GM18507 (cell line): ENCODE measurements at places on chromosomes 6 and 20.

GRCh38 chr20:62571669-62572344 is 70.5 kb upstream of the SLCO4A1 start:
- DNase-seq: peak; percentile 30

DNA sequence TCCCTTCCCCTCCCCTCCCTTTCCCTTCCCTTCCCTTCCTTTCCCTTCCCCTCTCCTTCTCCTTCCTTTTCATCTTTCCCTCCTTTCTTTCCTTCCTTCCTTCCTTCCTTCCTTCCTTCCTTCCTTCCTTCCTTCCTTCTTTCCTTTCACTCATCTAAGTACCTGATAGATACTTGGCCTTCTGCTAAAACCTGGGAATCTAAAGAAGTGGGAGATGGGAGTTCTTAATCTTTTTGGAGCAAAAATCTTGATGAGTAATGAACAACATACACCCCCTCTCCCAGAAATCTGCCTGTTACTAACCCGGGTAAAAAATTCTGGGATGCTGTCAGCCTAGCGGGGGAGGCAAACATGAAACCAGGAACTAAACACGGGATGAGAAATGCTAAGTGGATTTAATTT is 100.7 kb downstream of the VEGFA start:
- no peak for DNase-seq

DNA sequence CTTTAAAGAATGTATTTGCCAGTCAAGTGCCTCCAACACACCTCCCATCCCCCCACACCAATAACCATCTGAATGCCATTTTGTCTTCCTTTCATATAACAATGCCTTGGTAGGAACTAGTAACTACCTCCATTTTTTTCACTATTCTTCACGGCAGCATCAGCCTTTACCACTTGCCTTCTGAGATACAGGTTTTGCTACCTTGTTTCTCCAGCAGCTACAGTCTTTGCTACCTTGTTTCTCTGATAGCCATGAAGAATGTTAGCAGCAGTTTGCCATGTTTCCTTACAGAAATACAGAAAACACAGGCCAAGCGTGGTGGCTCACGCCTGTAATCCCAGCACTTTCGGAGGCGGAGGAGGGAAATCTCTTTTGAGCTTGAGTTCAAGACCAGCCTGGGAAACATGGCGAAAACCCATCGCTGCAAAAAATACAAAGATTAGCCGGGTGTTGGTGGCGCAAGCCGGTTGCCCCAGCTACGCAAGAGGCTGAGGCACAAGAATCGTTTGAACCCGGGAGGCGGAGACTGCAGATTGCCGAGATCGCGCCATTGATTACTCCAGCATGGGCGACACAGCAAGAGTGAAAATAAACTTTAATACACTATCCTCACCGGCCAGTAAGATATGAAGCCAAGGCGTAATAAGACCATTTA is 100.9 kb downstream of the HFE start:
- DNase-seq: no peak

DNA sequence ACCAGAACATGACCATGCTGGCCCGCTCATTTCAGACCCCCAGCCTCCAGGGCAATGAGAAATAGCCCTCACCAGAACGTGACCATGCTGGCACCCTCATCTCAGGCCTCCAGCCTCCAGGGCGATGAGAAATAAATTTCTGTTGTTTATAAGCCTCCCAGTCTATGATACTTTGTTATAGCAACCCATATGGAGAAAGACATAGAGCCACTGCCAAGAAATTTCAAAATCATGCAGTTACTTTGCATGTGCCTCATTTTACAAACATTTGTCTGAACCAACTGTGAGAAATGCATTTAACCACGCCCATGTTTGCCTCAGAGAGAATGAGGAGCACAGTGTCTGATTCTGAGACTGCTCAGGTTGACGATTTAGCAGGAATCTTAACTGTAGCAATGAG is 15.5 kb downstream of the CYP39A1 start:
- DNase-seq: no peak

- DNase-seq: no peak
These were observed 614.2 kb upstream of the CITED2 start for GRCh38 chr6:139988685-139989084.

- no peak for DNase-seq
These were observed 44.9 kb downstream of the SNAP25 start for GRCh38 chr20:10263385-10264165.

DNA sequence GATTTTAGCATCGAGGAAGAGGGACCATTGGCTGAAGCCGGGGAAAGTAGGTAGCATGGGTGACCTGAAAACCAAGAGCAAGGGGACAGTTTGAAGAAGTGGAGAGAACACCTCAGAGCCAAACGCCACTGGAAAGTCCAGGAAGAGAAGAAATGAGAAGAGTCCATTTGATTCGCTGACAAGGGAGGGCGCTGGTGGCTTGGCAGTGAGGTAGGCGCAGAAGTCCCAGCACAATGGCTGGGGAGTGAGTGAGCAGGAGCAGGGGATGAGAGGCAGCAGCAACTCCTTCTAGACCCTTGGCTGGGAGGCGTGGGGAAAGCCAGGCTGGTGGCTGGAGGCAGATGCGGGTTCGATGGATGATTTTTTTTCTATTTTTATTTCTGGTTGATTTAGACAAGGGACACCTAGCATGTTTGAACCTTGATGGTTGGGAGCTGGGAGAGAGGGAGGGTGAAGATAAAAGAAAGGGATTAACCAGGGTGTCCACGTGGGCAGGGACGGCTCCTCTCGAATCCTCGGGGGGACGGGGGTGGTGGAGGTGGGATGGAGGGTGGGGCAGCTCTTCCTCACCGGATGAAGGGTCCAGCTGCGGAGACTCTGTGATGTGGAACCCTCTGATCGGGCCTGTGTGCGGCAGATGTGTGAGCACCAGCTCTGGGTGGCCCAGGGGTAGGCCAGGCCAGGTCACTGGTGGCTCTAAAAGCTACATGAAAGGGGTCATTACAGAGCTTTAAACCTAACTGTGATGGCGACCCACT is 164.2 kb downstream of the NFATC2 start:
- DNase-seq: no peak

- DNase-seq: no peak
These were observed 130.9 kb downstream of the FOXA2 start for GRCh38 chr20:22453244-22454080.

GRCh38 chr20:56467968-56468315 is 485 bp upstream of the RTF2 start:
- no peak for DNase-seq

GRCh38 chr6:24861934-24862333 is 63.2 kb upstream of the ARMH2 start:
- DNase-seq: peak; percentile 33

GRCh38 chr6:155955038-155955437 is 499.4 kb upstream of the NOX3 start:
- DNase-seq: no peak

GRCh38 chr6:158496700-158497099 is 63.2 kb upstream of the TMEM181 start:
- no peak for DNase-seq

GRCh38 chr20:9363673-9364072 is 150.7 kb upstream of the LAMP5 start:
- DNase-seq: no peak

DNA sequence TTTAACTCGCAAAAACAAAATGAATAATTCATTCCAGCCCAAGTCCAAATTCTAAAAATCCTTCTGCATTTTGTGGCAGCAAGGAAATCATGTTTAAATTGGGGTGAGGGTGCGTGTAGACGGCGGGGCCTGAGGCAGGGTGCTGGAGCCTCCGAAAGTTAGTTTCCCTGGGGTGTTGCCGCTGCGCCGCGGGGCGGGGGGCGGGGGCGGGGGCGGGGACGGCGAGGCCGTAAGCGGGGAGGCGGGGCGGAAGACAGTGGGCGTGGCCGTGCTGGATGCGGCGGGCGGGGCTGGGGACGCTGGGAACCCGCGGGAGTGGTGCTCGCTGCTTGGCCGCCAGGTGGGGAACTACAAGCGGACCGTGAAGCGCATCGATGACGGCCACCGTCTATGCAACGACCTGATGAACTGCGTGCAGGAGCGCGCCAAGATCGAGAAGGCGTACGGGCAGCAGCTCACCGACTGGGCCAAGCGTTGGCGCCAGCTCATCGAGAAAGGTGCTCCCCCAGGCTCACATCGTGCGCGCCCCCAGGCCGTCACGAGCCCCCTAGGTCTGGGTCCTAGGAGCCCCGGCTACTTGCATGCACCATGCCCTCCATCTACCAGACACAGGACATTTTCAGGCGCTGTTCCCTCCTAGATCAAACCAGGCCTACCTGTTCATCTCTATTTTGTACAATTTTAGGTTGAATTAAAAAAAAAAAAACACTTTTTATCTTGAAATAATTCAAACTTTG is 29.0 kb downstream of the SPDEF start:
- peak; percentile 98 for DNase-seq

GRCh38 chr6:77844822-77845221 is 192.0 kb downstream of the MEI4 start:
- DNase-seq: no peak

GRCh38 chr6:146884728-146885127 is 286.0 kb downstream of the ADGB start:
- no peak for DNase-seq

GRCh38 chr6:79494841-79495240 is 42.4 kb downstream of the LCA5 start:
- DNase-seq: no peak

- DNase-seq: no peak
These were observed 292.6 kb upstream of the MARCKS start for GRCh38 chr6:113564371-113565171.

DNA sequence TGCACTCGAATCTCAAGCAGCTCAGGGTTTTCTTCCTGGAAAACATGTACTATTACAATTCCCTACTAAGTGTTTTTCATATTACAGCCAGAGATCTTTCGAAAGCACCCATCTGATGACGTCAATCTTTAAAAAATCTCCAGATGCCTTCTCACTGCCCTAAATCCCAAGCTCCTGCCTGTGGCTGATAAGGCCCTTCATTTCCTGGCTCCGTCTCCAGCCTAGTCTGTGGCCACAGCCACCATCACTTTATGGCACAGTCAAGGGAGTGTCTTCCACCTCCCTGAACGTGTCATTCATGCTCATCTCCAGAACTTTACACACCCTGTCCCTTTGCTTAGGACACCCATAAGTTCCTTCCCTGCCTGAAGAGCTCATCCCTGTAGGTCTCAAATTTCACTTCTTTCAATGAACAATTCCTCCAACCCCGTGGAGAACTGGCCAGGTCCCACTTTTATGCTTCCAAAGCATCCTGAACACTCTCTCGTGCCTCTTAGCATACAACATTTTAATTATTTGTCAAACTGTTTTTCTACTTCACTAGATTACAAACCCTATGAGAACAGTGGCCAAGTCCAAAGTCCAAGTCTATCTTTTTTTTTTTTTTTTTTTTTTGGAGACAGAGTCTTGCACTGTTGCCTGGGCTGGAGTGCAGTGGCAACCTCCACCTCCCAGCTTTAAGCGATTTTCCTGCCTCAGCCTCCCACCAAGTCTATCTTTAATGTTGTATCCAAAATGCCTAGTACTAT is 106.1 kb upstream of the AGPAT4 start:
- no peak for DNase-seq

DNA sequence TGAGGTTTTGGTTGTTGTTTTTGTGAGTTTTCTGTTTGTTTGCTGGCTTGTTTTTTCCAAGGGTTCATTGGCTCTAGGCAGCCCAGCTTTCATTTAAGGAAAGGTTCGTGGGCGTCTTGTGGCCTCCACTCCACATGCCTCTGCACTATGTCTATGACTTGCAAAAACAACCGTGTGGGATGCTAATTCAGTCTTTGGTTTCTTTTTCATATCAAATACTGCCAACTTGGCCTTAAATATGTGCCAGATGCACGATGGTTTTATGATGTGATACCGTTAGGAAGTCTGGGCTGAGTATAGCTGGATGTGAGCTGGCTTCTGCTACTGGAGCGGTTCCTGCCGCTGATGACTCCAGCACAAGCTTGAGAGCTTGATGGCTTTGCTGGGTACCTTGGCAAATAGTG is 96.3 kb downstream of the BMP2 start:
- DNase-seq: no peak

DNA sequence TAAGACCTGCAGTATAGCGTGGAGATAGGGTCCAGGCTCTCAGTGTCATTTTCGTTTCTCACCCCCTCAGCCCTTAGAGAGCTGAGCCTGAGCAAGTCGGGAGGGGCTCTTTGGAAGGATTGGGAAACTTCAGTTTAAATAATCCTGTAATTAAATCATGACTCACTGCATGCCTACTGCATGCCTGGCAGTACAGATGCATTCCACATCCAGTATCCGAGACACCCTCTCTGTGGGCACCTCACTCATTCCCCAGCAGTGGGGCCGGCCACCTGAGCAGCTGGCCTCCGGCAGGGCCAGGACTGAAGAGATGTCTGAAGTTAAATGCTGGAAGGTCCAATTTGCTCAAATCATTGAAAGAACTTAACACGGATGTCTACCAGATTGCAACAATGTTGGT is 316.6 kb downstream of the THBS2 start:
- no peak for DNase-seq

- DNase-seq: no peak
These were observed 44.0 kb upstream of the RNGTT start for GRCh38 chr6:89007209-89008000.

DNA sequence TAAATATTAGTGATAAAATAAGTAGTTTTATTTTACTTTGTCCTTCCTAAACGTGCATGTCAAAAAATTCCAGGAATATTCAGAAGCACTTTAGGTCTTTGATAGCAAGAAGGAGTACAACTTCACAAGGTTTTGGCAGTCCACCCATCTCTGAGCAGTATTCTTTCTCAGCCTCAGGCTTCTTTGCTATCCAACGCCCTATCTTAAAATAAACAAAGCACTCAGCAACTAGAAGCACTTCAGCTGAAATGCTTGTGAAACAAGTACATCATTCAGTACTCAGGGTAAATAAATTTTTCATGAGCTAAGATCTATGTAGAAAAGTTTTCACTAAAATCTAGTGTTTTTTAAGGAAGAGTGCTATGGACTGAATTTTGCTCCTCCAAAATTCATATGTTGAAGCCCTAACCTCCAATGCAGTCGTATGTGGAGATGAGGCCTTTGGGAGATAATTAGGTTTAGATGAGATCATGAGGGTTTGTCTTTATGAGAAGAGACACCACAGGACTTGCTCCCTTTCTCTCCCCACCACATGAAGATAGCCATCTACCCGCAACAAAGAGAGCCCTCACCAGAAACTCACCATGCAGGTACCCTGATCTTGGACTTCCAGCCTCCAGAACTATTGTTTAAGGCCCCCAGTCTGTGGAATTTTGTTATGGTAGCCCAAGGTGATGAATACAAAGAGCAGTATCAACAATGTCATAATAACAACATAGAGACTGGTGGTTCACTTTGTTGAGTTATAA is 539.1 kb downstream of the TFAP2A start:
- DNase-seq: no peak

GRCh38 chr20:33250666-33251065 is 14.9 kb downstream of the BPIFA1 start:
- DNase-seq: no peak

DNA sequence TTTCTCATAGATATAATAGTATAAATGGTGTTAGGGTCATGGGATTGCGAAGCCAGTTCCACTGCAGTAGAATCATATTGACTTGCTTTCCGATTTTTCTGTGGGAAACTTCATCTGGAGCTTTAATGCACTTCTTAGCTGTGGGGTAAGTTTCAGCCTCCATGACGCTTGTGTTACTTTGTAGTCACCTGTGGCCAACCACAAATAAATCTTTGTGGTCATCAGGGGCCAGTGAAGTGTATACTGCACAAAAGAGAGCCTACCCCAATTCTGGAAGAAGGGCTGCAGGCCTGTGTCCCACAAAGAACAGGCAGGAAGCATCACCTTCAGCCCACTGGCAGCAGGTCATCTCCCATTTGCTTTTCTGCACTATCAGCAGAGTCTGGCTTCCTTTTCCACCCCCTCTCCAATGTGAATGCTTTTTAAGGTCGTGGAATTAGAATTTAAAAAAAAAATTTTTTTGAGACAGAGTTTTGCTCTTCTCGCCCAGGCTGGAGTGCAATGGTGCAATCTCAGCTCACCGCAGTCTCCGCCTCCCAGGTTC is 32.0 kb downstream of the MTHFD1L start:
- no peak for DNase-seq

GRCh38 chr6:35411066-35411465 is 41.1 kb upstream of the FANCE start:
- DNase-seq: no peak
